ENCODE measurements at places on chromosomes 12 and 14.
A peak's percentile ranks its signal among the peaks of the same experiment; 100 is the strongest.

GRCh38 chr12:127150479-127150878, 1116.5 kb upstream of the TMEM132C start:
- no peak overlapping the region for H3K27ac ChIP-seq
- H3K27me3 ChIP-seq, result peaks cover 6% of the 10 kb centered on the region
- DNase-seq, result no peak
- H3K4me1 ChIP-seq, result peaks cover 8% of the 10 kb centered on the region
- no peak overlapping the region for H3K4me3 ChIP-seq
- H3K36me3 ChIP-seq, result peaks cover 3% of the 10 kb centered on the region

- H3K36me3 ChIP-seq, result peaks cover 8% of the 10 kb centered on the region
- peaks cover 12% of the 10 kb centered on the region for H3K27me3 ChIP-seq
- no peak overlapping the region for H3K4me3 ChIP-seq
- no peak for DNase-seq
- no peaks in the 10 kb centered on the region for H3K4me1 ChIP-seq
These were observed 32.7 kb upstream of the FAR2 start for GRCh38 chr12:29116414-29116813.

GRCh38 chr12:82279536-82280058, 78.6 kb downstream of the CCDC59 start:
- no peak for DNase-seq
- no peaks in the 10 kb centered on the region for H3K27me3 ChIP-seq
- H3K4me3 ChIP-seq, result no peak overlapping the region

- H3K4me1 ChIP-seq, result peaks cover 73% of the 10 kb centered on the region
- H3K27ac ChIP-seq, result peak overlapping the region; percentile 44
- no peak for DNase-seq
- peaks cover 83% of the 10 kb centered on the region for H3K36me3 ChIP-seq
These were observed 5.0 kb downstream of the CCND2 start for GRCh38 chr12:4278329-4279197.

DNA sequence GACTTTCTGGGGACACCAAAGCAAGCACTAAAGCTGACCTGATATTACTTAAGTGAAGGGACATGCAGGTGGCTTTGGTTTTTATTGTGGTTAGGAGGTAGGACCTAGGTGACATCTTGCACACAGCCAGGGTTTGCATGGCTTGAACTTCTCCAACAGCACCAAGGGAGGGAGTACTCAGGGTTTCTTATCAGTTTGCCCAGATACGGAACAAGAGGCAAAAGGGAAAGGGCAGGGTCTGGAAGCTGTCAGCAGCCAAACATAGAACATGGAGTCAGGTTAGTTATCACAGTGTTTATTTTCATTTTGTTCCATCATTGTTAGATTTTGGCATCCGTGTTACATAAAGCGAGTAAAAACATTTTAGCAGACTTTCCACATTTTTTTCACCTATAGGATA, 186.3 kb upstream of the CLEC14A start:
- H3K27me3 ChIP-seq, result no peaks in the 10 kb centered on the region
- H3K27ac ChIP-seq, result no peak overlapping the region
- no peaks in the 10 kb centered on the region for H3K36me3 ChIP-seq
- no peaks in the 10 kb centered on the region for H3K4me1 ChIP-seq

DNA sequence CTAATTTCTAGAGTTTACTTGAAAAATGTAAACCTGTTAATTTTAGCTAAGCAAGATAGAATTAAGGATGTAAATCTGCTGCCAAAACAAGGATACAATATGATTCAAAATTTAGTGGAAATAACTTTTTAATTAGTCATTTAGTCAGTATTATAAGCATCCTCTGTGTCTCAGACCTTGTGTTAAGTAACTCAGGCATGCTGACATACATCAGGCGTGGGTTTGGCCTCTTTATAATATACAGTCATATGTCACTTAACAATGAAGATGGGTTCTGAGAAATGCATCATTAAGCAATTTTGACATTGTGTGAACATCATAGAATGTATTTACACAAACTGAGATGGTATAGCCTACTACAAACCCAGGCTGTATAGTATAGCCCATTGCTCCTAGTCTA, 386.9 kb downstream of the ZFP36L1 start:
- H3K36me3 ChIP-seq, result no peaks in the 10 kb centered on the region
- no peak for DNase-seq
- H3K27ac ChIP-seq, result no peak overlapping the region
- H3K4me3 ChIP-seq, result no peak overlapping the region
- H3K27me3 ChIP-seq, result no peaks in the 10 kb centered on the region
- peaks cover 19% of the 10 kb centered on the region for H3K4me1 ChIP-seq

DNA sequence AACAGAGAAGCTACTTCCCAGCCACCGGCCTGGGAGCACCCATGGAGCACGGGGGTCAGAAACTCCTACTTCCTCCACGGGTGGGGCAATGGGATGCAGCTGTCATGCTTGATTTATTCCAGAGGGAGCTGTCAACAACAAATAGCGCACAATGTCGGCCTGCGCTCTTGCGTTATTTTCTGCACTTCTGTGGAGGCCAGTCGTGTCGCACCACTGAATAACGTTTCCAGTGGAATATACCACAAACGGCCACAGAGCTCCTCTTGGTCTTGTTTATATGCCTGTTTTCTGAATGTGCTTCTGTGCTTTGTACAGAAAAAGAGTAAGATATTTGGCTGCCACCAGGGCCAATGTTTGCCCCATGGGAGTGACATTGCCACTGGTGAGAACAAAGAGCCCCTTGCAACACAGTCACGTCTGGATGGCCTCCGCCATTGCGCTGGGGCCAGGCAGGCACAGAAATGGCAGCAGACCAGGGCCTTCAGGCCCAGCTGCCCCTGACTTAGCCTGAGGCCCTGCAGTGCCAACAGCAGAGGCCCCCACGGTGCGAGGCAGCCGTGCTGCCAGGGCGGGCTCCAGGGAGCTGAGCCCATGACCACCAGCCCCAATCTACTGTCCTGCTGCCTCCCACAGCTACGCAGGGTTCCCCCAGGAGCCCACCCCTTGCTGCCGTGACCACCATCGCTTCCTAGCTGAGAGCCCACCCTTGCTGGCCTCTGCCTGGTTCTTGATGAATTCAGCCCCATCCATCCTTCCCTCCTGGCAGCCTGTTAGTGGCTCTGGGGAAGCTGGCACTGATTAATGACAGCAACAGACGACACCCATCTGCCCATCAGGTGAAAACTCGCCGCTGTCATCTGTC, 28.9 kb upstream of the TMEM179 start:
- peaks cover 10% of the 10 kb centered on the region for H3K27me3 ChIP-seq
- DNase-seq, result no peak
- H3K4me1 ChIP-seq, result no peaks in the 10 kb centered on the region
- H3K36me3 ChIP-seq, result no peaks in the 10 kb centered on the region
- H3K27ac ChIP-seq, result no peak overlapping the region

- H3K4me1 ChIP-seq, result no peaks in the 10 kb centered on the region
- peaks cover 22% of the 10 kb centered on the region for H3K27me3 ChIP-seq
- H3K4me3 ChIP-seq, result no peak overlapping the region
- DNase-seq, result no peak
These were observed 9.2 kb upstream of the PLEKHD1 start for GRCh38 chr14:69475194-69475818.

DNA sequence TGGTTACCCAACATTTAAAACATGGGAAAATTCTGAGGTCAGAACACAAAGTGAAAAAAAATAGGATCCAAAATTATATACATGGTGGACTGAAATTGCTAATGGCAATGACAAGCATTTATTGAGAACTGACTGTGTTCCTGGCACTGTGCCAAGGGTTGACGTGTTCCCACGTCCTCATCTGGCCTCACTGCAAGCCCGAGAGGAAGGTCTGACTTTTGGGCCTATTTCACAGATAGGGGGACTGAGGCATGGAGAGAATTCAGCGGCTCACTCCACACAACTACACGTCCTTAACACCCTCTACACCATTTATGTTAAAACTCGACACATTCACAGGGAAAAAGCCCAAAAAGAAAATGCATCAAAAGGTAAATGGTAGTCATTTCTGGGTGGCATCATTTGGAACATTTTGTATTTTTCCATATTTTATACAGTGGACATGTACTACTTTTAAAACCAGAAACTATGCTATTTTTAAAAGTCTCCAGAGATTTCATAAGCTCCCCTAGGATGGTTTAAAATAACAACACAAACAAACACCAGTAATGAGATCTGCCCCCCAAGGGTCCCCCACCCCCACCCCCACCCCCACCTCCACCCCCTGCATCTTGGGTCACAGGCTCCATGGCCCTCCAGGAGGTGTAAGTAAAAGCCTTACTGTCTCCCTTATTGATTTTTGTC, 27.7 kb downstream of the CLMN start:
- no peak for DNase-seq

DNA sequence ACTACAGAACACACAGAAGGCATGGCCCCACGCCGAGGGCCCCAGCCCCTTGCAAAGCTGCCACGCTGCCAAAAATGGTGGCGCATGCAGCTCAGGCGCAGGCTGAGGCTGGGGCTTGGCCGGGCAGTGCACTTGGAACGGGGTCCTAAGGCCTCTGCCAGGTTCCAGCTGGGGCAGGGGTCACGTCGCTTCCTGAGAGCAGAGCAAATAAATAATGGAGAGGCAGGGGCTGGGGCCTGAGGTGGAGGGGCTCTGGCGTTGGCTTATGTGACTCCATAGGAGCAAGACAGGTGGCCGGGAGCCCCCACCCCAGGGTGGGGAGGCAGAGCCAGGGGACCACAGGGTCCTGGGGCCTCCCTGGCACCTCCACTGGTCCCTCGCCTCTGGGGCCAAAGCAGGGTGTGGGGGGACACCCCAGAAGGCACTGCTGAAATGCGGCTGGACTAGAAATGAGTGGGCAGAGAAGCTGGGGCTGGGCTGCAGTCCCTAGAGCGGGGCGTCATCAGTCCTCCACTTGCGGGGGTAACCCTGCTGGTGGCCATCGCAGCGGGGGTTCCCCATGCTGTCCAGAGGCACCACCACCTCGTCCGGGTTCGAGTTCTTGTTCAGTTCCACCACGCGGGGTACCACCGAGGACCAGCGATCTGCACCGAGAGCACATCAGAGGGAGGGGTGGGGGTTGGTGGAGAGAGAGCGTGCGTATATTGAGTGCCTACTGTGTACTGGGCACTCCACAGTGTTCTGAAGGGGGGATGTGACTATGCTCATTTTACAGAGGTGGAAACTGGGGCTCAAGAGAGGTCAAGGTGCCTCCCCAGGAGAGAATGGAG, 49.8 kb downstream of the TRPV4 start:
- DNase-seq, result no peak
- no peaks in the 10 kb centered on the region for H3K4me1 ChIP-seq
- peaks cover 11% of the 10 kb centered on the region for H3K27me3 ChIP-seq

DNA sequence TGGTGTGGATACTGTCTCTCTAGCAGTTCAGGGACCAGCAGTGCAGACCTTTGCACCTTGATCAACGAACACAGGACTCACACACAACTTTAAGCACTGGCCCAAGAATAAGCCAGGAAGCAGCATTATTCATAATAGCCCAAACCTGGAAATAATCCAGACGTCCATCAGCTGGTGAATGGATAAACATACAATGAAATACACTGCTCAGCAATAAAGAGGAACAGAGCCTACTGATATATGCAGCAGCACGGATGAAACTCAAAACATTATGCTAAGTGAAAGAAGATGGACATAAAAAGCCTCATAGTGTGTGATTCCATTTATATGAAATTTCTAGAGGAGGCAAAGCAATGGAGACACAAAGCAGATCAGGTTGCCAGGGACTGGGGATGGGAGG, 303.9 kb upstream of the FKBP4 start:
- no peak overlapping the region for H3K27ac ChIP-seq
- no peak for DNase-seq
- H3K36me3 ChIP-seq, result no peaks in the 10 kb centered on the region
- H3K4me3 ChIP-seq, result no peak overlapping the region

DNA sequence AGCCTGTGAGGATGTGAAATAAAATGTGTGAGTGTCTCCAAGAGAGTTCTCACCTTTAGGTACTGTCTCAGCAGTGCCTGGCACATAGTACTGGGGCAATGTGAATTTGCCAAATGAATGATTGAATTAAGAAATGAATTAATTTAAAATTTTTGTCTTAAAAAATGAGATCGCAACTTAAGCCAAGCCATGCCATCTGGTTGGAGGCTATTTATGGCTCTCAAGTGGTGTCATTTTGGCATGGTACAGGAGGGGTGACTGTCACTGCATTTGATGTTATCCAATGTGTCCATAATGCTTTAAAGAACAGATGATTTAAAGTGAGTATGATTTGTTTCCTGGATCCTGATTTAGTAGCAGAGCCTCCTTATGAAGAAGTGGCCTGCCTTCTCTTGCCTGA, 80.3 kb downstream of the SRGAP1 start:
- no peak overlapping the region for H3K27ac ChIP-seq
- no peaks in the 10 kb centered on the region for H3K27me3 ChIP-seq

- no peak overlapping the region for H3K27ac ChIP-seq
- H3K36me3 ChIP-seq, result no peaks in the 10 kb centered on the region
- no peak overlapping the region for H3K4me3 ChIP-seq
These were observed 78.2 kb upstream of the OSBPL8 start for GRCh38 chr12:76637807-76638206.

DNA sequence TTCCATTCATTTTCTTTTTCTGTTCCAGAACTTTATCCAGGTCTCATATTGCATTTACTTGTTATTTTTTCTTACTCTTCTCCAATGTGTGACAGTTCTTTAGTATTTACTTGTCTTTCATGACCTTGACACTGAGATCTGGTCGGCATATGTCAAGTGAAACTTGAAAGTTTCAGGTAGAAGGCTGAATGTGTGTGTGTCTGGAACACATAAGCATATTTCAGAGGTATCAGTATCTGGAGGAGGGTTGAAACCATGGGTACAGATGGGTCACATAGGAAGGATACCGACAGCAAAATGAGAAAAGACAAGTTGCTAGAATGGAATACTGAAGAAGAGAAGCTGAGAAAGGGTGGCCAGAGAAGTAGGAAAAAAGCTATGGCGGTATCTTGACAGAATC, 22.5 kb upstream of the PTGDR start:
- H3K27me3 ChIP-seq, result peaks cover 3% of the 10 kb centered on the region
- peaks cover 11% of the 10 kb centered on the region for H3K36me3 ChIP-seq
- H3K4me3 ChIP-seq, result no peak overlapping the region
- DNase-seq, result no peak

GRCh38 chr12:45994736-45995135, 4.4 kb upstream of the SCAF11 start:
- no peak overlapping the region for H3K27ac ChIP-seq
- no peak overlapping the region for H3K4me3 ChIP-seq
- peaks cover 3% of the 10 kb centered on the region for H3K36me3 ChIP-seq
- peaks cover 15% of the 10 kb centered on the region for H3K27me3 ChIP-seq

DNA sequence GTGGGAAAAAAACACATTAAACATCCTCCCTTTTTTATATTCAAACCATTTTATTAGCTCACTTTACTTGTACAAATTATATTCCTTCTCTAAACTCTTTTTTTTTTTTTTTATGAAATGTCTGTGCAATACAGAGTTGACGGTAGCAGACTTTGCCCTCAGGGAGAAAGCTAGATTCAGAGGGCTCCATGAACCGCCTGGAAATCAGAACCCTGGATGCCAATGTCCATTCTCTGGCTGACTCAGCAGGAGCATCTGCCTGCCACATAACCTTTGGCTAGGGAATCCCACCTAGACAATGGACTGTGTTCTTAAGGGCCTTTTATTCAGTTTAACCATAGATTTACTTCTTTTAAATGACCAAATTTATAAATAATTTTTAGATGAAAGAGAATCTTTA, 467.0 kb downstream of the MDGA2 start:
- no peaks in the 10 kb centered on the region for H3K4me1 ChIP-seq
- no peak for DNase-seq
- H3K27me3 ChIP-seq, result no peaks in the 10 kb centered on the region
- no peak overlapping the region for H3K27ac ChIP-seq
- no peaks in the 10 kb centered on the region for H3K36me3 ChIP-seq

Measured in activated naive CD4-positive, alpha-beta T cell treated with anti-CD3 and anti-CD28 coated beads, Interleukin-2, amount 10 ng/mL, durations not matched to agents 7 days and 5 days (primary cell).